GM12878 (cell line): ENCODE measurements at places on chromosomes 7 and 10.

DNA sequence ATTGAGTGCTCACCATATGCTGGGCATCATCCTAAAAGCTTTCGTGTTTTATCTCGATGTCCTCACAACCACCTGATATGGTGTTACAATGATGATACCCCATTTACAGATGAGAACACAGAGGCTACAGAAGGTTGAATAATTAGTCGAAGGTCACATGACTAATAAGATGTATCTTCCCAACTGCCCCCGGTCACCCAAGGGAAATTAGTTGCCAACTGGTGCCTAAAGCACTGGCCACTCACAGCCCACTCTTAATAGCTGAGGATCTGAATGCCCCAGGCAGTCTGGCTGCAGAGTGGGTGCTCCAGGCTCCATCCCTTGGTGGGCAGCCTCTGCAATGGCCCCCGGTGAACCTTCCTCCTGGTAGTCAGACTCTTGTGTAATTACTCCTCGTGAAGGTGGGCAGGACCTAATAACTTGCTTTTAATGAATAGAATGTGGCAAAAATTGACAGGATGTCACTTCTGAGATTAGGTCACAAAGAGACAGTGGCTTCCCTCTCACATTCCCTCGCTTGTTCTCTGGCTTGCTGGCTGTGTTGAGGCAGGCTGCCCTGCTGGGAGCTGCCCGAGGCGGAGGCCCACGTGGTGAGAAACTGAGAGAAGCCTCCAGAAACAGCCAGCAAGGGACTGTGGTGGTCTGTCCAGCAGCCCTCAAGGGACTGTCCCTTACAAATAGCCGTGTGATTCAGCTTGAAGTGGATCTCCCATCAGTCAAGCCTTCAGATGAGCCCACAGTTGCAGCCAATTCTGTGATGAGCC, 109.4 kb downstream of the ARHGAP22 start:
- DNase-seq, result no peak

GRCh38 chr7:98252425-98253054, 508 bp upstream of the TECPR1 start:
- no peak for DNase-seq

DNA sequence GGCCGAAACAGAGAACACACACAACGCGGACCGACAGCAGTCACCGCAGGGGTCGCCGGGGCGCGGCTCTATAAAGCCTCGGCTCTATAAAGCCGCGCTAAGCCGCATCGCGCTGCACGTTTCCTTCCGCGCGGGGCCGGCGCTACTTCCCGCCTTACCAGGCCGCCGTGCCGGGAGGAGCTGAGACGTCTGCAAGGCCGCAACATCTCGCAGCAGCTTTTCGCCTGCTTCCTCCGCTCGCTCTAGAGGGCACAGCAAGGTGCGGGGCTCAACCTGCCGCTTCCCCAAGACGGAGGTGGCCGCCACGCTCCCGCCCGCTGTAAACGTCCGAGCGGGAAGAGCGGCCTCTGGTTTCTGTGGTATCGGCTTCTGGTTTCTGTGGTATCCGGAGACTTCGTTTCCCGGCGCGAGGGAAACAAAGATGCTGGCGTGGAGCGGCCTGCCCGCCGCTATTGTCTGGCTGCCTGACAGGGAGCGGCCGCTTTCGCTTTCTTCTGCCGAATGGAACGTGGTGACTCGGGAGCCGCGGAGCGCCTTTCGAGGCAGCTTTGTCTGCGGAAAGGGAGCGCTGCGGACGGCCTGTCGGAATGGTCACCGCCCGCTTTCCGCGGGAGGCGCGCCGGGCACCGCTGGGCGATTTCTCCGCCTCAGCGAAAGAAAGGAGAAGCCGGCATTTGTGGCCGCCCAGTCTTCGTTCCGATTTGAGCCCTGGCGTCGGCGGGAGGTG, 91.8 kb downstream of the SPAG6 start:
- DNase-seq, result peak; percentile 36

DNA sequence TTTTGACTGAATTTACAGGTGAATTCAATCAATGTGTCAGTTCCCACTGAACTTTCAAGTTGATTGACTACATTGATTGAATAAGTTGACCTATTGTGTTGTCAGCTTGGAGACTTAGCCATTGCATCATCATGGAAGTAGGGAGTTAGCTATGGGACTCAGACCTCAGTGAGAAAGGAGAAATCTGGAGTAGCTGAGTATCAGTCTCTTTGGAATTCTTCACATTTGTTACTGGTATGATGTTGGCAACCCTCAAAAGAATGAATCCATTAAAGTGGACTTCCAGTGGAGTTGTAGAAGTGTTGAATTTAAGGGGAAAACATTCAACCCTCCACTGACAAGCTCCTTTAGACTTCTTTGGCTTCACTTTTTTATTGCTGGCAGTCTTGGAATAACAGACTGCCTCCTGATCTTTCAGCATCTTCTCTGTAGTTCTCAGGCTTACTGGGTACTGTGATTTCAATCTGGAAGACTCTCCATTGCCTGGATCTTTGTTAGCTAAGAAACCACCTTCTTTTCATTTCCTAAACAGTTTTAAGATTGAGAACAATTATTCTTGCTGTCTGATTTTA, 160.3 kb upstream of the NRP1 start:
- no peak for DNase-seq

DNA sequence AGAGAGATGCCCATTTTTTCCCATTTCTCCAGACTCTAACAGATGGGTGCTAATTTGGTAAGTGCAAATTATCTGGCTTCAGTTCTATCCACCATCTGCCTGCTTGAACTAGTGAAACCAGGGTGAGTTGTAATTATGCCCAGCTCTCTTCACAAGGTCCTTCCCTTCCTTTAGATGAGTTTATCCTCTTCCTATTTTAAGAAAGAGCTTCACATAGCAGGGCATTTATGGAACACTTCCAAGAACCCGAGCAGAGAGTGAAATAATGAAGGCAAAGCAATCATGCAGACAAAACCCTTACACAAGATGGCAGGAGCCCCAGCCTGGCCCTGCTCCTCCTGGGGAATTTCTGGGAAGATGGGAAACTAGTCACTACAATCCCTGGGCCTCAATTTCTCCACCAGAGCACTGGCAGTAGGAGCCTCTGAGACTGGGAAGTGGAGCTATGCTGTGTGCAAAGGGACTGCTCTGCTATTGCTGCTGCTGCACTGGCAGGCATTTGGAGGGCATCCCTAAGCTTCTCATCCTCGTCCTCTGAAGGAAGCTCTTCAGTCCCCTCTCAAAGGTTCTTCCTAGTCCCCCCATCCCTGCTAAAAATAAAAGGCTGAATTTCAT, 33.7 kb upstream of the PLXNA4 start:
- DNase-seq, result no peak

DNA sequence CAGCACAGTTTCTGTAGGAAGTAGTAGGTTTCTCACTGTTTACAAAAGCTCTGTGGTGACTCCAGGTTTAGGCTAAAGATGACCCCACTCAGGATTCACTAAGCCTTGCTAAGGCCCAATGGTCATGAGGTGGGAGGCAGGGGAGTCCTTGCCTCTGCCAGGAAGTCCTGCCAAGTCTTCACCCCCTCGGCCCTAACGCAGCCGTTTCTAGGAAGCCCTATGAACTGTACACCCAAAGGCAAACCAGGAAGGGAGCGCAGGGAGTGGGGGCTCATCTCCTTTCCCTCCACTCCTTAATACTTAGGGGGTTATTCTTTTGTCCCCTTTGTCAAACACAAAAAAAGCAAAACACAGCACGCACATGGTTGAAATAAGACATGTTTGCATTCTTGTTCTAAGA, 64.6 kb downstream of the CTBP2 start:
- no peak for DNase-seq

DNA sequence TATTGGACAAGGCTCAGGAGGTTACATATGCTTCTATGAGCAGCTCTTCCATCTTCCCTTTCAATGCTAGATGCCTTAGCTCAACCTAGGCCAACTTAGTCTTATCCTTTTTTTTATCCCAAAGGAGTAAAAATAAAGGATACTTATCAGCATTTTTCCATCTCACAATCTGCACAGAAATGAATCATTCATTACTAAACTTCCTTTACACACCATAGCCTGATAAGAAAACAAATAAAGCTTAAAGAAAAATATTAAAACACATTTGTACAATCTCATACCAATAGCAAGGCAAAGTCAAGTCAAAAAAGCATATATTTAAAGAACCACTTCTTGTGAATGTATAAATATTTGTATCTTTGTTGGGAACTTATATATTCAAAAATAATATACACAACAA, 407.4 kb downstream of the GRM8 start:
- DNase-seq, result no peak

GRCh38 chr10:50565301-50566083, 58.3 kb downstream of the SGMS1 start:
- DNase-seq, result no peak

GRCh38 chr7:25216837-25217236, 11.4 kb downstream of the NPVF start:
- DNase-seq, result peak; percentile 11

GRCh38 chr10:60310740-60311139, 78.9 kb downstream of the ANK3 start:
- no peak for DNase-seq
